ENCODE measurements at places on chromosomes 1 and 21.

- DNase-seq = no peak
Observed at GRCh38 chr1:95475686-95476457, 241.9 kb downstream of the RWDD3 start.

DNA sequence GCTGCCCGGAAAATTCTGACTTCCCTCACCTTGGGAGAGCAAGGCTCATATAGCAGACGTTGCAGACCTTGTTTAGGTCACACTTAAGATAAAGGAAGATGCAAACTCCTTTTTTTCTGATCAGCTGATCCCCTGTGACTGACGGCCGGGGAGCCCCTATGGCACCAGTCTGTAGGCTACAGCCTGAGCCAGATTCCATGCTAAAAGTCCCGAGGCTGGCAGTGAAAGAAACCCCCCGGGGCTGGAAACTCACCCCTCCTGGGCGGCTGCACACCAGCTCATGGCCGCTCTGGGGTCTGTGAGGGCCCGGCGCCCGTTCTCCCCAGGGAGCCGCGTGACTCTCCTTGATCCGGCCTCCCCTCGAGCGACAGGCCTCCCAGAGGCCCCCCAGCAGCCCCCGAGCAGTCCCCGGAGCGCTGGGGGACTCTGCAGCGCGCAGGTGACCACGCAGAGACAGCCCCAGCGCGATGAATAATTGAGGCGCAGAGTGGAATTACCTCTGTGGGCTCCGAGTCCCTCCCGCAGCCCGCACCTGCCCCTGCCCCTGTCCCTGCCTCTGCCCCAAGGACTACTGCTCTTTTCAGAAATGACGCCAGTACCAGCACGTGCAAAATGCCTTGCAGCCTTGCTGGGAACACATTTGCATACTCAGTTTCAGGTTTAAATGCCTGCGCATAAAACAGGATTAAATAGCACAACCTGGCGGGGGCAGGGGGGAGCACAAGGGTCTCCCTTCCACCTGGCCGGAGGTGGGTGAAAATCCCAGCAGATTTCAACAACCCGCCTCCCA is 62.6 kb upstream of the CLDN14 start:
- no peak for DNase-seq

- DNase-seq = no peak
Observed at GRCh38 chr1:76294482-76295194, 220.1 kb downstream of the ST6GALNAC3 start.

DNA sequence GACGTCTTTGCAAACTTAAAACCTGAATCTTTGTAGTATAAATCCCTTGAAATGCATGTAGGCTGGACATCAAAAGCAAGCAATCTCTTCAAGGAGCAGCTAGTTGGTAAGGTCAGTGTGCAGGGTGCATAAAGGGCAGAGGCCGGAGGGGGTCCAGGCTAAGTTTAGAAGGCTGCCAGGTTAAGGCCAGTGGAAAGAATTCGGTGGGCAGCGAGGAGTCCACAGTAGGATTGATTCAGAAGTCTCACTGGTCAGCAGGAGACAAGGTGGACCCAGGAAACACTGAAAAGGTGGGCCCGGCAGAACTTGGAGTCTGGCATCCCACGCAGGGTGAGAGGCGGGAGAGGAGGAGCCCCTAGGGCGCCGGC is 390 bp upstream of the PCSK9 start:
- DNase-seq = no peak

- no peak for DNase-seq
Observed at GRCh38 chr1:103945774-103946173, 196.1 kb downstream of the AMY1C start.

GRCh38 chr1:168497376-168497950 is 46.3 kb downstream of the XCL2 start:
- no peak for DNase-seq

DNA sequence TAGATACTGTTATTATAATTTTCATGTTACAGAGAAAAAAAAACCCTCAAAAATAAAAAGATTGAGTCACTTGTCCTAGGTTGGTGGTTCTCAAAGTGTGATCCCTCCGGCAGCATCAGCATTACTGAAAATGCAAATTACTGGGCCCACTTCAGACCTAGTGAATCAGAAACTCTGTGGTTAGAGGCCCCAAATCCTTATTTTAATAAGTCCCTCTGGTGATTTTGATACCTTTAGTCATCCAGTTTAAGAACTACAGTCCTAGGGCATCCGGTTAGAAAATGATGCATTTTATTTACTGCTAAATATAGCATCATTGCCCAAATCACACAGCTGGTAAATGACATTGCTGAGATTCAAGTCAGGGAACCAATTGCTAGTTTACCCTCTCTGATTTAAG is 203.7 kb upstream of the RUNX1 start:
- no peak for DNase-seq

DNA sequence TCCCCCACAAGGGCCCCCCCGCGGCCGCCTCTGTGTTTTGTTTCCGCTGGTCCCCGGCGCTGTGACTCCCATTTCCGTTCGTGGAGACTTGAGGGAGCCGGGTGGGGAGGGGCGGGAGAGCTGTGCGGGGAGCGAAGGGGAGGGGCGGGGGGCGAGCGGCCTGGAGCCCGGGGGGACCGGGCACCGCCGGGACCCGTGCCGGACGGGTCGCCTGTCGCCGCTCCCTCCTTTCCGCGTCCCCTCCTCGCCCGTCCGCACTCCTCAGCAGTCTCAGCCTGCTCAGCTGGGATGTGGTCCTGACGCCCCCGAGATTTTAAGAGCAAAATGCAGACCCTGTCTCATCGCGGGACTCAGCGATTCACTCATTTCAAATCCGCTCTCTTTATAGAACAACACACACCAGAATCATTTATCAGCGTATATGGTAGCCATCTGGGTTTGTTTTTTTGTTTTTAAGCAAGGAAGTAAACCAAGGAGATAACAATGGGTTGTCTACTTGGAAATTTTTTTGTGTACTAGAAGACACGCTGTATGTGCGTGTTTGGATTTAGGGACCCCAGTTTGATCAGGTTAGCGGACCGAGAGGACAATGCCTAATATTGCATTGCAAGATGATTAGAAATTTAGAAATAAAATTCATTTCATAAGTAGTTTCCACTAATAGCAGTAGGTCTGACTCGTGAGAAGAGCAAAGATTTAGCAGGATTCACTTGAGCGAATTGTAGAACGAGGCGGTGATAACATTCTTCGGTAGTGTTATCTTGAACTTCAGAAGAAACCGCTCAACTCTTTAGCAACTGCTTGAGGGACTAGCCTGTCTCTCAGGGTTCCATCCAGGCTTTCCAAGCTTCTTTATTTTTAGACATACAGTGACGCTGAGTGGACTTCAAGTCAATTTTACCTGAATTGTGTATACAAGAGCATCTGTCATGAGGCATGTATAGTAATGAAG is 1.1 kb downstream of the GABPA start:
- peak; percentile 53 for DNase-seq

DNA sequence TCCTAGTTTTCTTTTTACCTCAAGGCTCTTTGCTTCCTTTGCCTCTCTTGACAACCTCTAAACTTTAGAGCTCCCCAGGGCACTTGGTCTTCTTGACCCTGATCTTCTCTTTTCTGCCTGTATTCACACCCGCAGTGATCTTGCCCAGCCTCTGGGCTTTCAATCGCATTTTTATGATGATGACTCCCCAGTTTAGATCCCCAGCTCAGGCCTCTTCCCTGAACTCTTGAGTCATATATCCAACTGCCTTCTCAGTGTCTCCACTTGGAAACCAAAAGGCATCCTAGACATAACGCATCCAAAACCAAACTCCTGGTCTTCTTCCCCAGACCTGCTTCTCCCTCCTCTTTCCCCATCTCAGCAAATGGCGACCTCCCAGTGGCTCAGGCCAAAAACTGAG is 6.5 kb downstream of the STUM start:
- no peak for DNase-seq

- no peak for DNase-seq
Observed at GRCh38 chr1:14313731-14314431, 284.6 kb upstream of the KAZN start.

DNA sequence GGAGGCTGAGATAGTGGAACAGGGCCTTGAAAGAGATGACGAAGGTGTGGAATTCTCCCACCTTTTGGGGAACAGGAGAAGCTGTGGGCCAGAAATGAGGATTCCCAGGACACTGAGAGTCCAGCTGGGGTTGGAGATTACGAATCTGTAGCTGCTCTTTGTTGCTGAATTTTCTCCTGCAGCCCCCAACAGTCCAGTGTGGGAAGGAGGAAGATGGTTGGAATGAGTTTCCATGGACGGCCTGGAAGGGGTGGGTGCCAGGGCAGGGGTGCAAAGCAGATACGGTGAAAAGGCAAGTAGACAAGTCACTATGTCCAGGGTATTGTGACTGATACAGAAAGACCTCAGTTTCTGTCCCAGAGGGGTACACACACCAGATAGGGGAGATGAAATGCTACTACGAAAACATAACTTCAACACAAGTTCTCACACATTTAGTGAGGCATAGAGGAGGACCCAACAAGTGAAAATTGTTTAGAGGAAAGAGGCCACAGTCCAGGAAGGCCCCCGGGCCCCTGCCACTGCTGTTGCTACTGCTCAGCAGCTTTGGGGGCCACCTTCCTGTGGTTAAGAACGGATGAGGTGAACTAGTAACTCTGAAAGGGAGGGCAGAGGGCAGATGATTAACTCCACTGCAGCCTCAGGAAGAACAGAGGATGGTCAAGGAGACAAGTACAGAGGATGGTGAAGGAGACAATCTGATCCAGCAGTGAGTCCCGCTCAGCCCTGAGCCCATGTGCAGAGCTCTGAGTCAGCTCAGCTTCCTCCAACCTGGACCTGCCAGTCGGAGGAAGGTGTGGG is 7.3 kb downstream of the CD244 start:
- no peak for DNase-seq

DNA sequence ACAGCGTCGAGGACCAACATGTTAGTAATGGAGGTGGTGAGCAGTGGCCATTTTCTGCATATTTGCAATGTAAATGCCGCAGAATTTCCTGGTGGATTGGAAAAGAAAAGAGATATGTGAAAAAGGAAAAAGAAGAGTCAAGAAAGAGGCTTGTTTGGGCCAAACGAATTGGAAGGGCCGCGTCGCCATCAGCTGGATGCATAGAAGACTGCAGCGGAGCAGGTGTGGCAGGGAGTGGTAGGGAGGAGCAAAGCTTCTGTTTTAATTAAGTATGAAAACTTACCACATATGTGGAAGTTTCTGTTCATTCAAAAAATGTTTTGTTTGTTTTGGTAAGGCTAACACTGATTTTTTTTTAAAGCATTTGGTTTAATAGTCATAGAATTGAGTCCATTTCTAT is 690.7 kb downstream of the NCAM2 start:
- DNase-seq = no peak

GRCh38 chr1:234776876-234777855 is 167.2 kb upstream of the IRF2BP2 start:
- DNase-seq = no peak

- no peak for DNase-seq
Observed at GRCh38 chr1:16617778-16618580, 4.6 kb upstream of the NBPF1 start.

DNA sequence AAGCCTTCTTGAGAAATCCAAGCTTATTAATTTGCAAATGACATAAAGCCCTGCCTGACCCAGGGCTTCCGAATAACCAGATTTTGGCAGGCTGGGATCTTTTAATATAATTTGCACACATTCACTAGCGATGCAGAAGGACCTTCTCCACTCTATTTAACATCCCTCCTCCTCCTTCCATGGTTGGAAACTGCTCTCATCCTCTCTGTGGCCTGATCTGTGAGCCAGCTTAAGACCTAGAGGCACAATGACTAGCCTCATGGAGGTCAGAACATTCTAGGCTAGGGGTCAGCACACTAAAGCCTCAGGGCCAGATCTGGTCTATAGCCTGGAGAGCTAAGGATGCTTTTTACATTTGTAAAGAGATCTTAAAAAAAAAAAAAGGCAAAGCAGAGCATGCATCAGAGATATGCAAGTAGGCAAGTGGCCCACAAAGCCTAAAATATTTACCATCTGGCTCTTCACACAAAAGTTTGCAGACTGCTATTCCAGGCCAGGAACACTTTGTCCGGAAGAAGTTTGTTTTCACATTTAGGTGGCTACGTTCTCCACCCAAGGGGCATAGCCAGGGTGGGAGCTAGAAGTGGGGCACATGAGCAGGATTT is 138.2 kb upstream of the HMGB4 start:
- no peak for DNase-seq

DNA sequence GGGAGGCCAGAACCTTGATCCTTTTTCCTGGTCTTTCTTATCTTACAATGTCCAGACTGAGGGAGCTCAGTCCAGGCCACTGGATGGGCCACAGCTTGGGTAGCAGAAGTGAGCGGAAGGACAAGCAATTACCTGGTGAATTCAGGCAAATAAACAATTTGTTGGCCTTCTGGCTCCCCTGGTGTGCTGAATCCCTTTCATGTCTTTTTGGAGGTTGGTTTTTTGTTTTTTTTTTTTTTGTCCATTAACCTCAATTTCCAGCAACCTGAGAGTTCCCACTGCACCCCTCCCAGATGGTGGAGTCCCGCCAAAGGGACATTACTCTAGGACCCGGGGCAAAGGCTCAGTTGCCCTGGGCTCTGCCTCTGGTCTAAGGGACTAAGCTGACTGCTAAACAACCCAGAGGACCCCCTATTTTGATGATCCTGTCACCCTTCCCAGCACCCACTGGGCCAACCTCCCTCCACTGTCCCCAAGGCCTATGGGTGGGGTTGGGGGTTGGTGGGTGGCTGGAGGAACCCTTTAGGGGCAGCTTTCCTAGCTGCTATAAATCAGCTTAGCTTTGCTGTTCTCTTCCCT is 85.5 kb downstream of the KCND3 start:
- DNase-seq = no peak

GRCh38 chr1:207868251-207868773 is 42.6 kb downstream of the CD34 start:
- no peak for DNase-seq

GRCh38 chr1:110259770-110260169 is 49.7 kb downstream of the KCNC4 start:
- DNase-seq = no peak

DNA sequence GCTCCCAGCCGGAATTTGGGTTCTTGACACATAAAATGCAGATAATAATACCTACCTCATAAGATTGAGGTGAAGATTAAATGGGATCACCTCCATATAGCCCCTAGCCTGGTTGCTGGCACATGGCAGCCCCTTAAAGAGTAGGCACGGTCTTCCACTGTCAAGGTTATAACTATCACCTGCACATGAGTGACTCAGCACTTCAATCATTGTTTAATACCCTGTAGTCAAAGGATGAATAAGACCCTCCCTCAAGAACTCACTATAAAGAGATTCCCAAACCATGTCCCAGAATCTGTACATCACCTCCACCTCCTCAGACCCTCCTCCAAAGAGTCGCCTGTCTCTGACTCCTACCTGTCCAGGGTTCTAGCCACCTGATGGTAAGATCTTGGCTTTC is 6.5 kb upstream of the LMNA start:
- DNase-seq = no peak

- DNase-seq = no peak
Observed at GRCh38 chr1:187928696-187929095, 1099.9 kb downstream of the PLA2G4A start.

- no peak for DNase-seq
Observed at GRCh38 chr1:119554183-119554582, 47.2 kb downstream of the HSD3B1 start.

DNA sequence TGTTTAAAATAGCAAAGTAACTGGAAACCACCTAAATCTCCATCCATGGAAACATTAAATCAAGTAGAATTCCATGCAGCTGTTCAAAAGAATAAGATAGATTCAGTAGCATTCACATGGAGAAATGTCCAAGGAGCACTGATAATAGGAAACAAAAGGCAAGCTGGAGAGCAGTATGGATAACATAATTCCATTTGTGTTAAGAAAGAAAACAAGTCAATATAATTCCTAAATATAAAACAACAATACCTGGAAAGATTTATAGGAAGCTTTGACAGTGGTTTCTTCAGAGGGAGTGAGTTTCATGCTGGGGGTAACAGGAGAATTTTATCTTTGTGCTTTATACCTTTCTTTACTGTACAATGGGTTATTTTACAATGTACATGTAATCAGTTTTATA is 36.6 kb upstream of the EPS8L3 start:
- DNase-seq = no peak

- DNase-seq = no peak
Observed at GRCh38 chr1:88698140-88698539, 14.1 kb downstream of the PKN2 start.
